SIG-M5 (cell line): ENCODE measurements at places on chromosomes 12 and 14.

DNA sequence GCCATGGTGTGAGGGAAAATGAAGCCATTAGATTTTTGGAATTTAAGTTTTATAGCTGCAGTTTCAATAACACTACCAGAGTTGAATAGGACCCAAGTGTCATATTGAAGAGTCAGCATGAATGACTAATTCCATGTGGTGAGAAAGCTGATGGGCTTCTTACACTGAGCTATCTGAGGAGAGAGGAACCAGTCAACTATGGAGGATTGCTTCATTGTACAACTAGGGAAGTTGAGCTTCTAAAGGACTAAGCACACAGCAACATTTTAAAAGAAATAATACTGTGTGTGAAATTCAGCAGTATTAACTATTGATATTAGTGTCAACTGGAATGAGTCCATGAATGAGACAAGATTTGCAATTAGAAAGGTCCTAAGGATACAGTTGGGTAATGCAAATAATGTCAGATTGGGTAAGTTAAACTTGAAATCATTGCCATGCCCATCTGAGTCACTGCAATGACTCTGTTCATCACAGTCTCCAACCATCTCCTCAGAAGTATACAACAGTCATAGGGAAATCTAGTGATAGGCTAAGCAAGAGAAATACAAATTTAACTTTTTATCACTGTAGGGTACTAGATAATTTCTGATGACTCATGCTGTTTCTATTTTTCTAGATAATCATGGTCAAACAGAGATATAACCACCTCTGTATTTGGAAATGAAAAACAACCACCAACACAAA is 394.2 kb downstream of the FSCB start:
- DNase-seq = peak; percentile 82

DNA sequence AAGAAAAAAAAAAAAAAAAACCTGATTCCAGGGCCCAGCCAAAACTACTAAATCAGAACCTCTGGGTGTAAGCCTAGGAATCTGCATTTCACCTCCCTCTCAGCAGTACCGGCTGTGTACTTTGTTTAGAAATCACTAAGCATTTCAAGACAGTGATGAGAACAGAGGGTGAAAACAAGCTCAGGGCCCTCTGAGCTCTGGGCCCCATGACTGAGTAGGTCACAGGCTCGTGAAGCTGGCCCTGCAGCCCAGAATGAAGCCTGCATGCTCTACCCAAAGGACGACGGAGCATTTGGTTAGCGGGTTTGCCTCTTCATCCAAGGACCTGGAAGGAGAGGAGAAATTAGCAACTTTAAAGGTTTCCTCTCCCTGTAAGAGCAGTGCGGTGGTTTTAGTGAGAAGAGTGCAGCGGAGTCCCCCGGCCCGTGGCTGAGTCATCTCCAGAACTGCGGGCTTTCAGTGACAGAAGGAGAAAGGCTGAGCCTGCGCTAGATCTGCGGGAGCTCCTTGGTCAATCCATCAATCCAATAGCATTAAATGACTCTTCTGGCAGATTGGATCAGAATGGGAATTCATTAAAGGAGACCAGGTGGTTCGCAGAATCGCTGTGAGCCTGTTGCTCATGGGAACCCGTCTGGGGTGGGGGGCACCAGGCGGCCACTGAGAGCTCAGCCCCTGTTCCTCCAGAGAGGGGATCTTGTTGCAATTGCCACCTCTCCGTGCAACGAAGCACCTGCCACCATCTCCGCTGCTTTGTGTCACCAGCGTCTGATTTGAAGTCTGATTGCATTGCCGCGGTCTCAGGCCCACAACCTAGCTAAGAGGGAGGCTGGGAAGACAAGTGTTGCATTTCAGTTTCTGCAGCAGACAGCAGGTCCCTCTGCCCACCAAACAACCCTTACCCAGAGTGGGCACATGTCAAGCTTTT is 7.3 kb downstream of the IL31 start:
- DNase-seq = no peak

DNA sequence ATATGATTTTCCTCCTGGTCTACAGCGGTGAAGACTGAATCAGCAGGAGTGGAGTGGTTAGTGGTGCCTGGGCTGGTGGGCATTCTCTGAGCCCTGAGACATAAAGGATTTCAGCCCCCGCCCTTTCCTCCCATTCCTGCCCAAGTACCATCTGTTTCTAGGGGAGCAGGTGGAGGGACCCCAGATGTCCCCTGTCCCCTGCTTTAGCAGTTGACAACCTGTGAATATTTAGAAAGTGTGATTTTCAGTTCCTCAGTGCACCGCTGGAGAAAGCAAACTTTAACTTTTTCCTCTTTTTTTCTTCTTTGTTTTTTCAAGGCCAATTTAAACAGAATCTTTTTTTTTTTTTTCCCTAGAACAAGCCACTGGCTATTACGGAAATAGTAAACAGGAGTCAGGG is 163.8 kb upstream of the MYL2 start:
- DNase-seq = no peak

GRCh38 chr12:76450690-76451089 is 102.5 kb upstream of the BBS10 start:
- no peak for DNase-seq
